ENCODE measurements at places on chromosomes 3 and 15. TPM values are rescaled to one million over a fixed set of nuclear protein-coding genes. Genes with fewer than 3 reads are reported as not detected.

GRCh38 chr3:35709691-35710090 lies 70.4 kb downstream of the ARPP21 start:
- no peak for DNase-seq

- DNase-seq, result no peak
These were observed 20.2 kb upstream of the PARP14 start for GRCh38 chr3:122660297-122660974.

The DNASE1L3 gene
- 0.86 TPM for polyA plus RNA-seq

The DTX3L gene
- polyA plus RNA-seq, result 7.1 TPM

The GOLGA6L4 gene
- polyA plus RNA-seq, result 8.3 TPM

Measured in forelimb muscle (tissue), 1 donor.